ENCODE measurements at places on chromosomes 12 and 14.

- DNase-seq, result peak; percentile 60
These were observed 39.2 kb upstream of the PLXNC1 start for GRCh38 chr12:94109160-94109559.

- DNase-seq, result peak; percentile 0
These were observed 383.3 kb downstream of the ALG10 start for GRCh38 chr12:34405286-34406227.

DNA sequence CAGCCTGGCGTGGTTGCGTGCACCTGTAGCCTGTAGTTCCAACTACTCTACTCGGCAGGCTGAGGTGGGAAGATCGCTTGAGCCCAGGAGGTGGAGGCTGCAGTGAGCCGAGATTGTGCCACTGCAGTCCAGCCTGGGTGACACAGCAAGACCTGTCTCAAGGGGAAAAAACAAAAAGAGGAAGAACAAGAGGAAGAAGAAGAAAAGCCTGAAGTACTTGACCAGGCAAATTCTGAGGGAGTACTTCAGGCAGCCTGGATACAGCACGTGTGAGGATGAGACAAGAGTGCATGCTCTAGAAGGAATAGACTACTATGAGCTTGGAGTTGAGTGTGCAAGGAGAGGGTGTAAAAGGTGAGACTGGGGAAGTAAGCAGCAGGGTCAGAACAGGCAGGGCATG is 1.8 kb downstream of the GDF3 start:
- no peak for DNase-seq

- DNase-seq, result no peak
These were observed 54.9 kb downstream of the TRMT5 start for GRCh38 chr14:60926002-60926401.

- no peak for DNase-seq
These were observed 215.8 kb downstream of the PHLDA1 start for GRCh38 chr12:75815756-75816155.
